ENCODE measurements at places on chromosomes 2 and 18.

- no peak for DNase-seq
Measured at GRCh38 chr2:5587766-5588165, 104.4 kb upstream of the SOX11 start.

- DNase-seq = peak; percentile 75
Measured at GRCh38 chr2:64330281-64331113, 123.5 kb upstream of the LGALSL start.

DNA sequence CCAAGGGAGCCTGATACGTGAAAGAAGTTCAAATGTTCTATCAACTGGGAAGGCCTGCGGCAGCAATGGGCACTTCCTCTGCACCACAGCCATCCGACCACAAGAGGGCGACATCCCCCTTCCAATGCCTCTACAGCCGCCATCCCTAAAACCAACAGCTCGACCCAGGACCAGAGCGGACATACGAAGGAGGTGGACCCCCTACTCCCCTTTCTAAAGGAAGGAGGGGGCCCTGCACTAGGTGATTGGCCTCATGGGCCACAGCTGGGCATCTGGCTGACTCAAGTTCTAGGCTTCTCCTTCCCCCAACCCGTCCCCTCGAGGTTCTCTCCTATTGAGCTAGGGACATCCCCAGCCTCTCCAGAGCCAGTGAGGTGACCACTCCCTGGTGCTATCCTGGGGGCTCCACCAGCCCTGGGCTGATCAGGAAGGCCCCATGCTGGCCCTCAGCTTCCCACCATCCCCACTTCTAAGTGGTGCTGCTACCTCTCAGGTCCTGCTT, 217.2 kb downstream of the TNS1 start:
- peak; percentile 62 for DNase-seq

GRCh38 chr2:135820003-135820618, 16.9 kb downstream of the LCT start:
- DNase-seq = peak; percentile 55

- no peak for DNase-seq
Measured at GRCh38 chr2:98537390-98538126, 70.8 kb downstream of the COA5 start.

DNA sequence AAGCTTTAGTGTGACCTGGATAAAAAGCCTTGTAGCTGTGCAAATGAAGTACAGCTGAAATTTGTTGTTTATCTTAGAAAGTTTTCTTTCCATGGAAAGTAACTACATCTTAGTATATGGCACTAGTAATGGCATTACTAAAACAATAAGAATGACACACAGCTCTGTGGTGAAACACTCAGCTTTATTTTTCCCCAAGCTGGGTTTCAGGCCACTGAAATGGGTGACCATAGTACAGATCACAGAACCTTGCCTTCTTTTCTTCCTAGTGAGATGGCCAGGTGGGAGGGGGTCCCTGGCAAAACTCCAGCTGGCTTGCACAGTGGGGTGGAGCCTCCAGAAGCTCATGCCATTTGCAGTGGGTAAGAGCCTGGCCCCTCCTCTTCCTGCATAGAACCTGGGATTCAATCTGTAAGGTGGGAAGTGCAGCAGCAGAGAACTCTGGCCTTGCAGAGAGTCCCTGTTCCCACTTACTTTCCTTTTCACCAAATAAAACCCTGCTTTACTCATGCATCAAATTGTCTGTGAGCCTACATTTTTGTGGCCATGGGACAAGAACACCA, 17.6 kb upstream of the GRP start:
- no peak for DNase-seq

DNA sequence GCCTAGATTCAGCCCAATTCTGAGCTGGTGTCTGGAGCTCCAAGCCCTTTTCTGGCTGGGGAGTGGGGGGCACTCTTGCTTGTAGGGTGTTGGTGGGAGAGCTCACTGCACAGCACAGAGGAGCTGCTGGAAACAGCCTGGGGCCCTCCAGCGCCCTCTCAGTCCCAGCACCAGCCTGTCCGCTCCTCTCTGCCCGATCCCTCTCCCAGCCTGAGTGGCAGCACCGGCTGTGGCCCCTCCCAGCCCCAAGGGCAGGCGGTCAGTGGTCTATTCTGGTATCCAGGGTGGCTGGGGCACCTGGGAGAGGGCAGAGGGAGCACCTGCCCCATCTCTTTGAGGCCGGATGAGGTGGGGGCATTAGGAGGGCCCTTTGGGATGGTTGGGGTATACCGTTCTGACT, 13.2 kb upstream of the DES start:
- DNase-seq = no peak

DNA sequence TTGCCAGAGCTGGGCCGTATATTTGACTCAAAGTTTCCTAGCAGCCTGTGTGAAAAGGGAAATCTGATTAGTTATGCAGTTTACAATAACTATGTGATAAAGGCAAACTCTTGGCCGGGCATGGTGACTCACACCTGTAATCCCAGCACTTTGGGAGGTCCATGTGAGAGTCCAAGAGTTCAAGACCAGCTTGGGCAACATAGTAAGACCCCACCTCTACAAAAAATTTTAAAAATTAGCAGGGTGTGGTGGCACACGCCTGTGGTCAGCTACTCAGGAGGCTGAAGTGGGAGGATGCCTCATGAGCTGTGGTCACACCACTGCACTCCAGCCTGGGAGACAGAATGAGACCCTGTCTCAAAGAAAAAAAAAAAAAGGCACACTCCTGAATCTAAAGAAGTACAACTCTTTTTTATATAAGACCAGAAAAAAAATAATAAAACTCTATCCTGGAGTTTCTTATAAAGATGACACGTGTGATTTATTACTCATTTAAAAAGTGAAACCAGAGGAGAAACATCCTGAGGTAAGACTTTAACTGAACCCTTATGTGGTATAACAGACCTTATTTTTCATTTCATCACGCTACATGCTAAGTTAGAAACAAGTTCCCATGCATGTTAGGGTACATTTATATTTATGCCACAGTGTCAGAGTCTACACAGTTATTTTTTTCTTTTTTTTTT, 32.6 kb upstream of the KCMF1 start:
- DNase-seq = no peak

- no peak for DNase-seq
Measured at GRCh38 chr18:26462355-26462754, 86.0 kb downstream of the KCTD1 start.

DNA sequence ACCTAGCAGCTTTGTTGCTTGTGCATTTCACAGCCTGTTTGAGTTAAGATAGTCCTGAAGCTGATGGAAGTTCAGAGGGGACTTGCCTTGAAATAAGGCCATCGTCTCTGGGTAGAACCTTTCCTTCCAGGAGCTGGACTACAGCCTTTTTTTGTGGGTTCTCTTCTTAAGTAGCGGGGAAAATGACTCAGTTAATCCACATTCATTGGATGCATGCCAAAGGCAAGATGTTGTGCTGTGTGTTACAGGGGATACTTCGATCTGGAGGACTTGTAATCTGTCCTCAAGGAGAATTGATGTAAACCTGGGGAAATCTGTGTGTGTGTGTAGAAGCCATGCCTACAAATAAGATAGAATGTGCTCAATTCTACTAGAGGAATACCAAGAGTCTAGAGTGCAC, 46.8 kb downstream of the RPIA start:
- no peak for DNase-seq

- DNase-seq = no peak
Measured at GRCh38 chr2:24409171-24409570, 48.8 kb upstream of the ITSN2 start.

GRCh38 chr2:131035112-131035825, 58.0 kb downstream of the FAM168B start:
- no peak for DNase-seq

DNA sequence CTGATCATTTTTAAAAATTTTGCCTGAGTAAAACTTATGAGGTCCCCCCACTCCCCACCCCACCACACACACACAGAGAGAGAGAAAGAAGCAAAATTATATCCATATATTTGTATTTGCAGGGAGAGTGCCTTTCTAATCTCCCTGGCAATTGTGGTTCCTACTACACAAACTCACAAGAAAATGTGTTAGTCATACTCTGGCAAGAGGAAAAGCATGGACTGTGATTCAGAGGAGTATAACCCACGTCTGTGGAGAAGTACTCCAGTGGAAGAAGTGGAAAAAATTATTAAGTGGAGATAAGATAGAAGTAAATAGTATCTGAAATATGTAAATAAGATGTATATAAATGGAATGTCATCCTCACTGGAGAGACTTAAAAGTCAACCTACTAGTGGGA, 114.0 kb downstream of the DSEL start:
- no peak for DNase-seq

- DNase-seq = no peak
Measured at GRCh38 chr2:21656330-21657075, 532.7 kb downstream of the TDRD15 start.

DNA sequence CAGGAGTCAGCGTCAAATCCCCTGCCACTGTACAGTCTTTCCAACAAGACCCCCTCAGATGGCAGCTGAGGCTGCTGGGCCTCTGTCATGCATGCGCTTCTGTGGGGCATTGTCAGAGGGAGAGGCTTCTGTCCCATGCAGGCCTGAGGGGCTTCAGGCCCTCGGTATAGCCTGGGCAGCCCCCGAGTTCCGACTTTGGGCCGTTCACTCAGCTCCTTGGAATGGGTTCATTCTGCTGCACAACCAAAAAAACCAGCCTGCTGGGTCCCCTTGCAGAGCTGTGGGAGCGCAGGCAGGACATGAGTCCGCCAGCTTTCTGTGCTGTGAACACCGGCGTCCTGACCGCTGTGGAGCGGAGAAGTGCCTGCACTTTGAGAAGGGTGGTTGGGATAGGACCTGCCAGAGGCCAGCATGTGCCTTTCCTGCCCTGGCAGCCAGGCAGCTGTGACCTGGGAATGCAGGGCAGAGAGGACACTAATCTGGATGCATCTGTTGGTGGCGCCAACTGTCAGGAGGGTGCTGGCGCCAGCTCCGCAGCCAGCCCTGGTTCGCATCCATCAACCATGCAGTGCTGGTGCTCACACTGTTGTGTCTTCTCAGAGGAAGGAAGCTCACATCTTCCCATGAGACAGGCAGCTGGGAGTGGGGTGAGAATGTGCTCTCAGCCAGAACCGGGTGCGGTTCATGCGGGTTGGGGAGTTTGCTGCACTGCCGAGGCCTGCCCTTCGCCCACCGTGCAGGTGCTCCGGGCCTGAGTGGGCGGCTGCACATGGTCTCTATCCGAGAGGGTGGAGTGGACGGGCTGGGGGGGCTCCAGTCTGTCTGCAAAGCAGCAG, 14.3 kb downstream of the ARHGEF4 start:
- no peak for DNase-seq

- DNase-seq = peak; percentile 20
Measured at GRCh38 chr18:57434536-57435494, at the start of gene ONECUT2. TSS of gene ONECUT2 (plus strand) at chr18:57435374. CDS start at chr18:57435717, 343 bp downstream.

DNA sequence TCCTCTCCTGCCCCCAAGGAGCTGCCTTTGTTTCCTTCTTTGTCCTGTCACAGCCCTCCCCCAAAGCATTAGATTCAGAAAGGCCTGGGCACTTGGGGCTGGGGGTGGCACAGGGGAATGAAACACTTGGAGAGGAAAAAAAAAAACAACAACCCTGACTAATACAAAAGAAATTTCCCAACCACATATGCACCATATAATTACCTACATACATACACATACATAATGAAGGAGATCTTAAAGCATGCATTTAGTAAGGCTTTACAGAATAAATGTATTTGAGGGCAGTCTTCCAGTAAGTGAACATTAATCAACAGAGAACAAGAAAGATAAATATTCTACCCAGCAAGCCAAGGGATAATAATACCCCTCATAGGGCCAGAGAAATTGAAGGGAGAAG, 70.0 kb upstream of the PPP1CB start:
- DNase-seq = no peak

- DNase-seq = no peak
Measured at GRCh38 chr2:52536929-52537460, 1230.6 kb upstream of the CHAC2 start.

DNA sequence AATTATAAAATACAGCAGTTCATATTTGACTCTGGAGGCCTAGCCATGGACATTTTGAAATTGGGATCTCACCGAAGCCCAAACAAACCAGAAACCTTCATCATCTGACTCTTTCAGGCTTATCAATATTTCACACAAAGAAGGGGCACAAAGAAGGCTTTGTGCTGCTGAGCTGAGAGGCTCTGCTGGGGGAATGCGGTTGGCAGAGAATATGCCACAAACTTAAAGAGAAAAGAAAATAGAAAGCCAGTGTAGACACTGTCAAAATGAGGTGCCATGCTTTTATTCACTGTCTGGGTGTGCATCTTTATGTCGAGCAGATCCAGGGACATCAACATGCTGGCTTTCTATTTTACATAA, 162.6 kb downstream of the QPCT start:
- no peak for DNase-seq

- DNase-seq = no peak
Measured at GRCh38 chr18:55073116-55073515, 113.9 kb upstream of the CCDC68 start.

DNA sequence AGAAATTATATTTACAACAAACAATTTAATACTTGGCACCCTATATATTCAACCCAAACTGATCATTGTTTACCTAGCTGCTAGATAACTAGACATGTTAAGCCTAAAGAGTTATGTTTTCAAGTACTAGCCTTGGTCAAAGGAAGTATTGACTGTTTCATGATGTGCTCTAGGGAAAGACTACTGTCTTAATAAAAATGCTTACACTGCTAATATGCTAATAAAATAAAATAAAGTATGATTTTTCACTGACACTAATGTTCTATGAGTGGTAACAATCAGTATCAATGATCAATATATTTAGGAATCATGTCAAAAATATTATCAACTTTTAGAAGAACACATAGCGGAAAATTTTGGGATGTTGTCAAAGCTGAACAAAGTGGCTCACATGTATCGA, 225.5 kb downstream of the OSR1 start:
- no peak for DNase-seq

- DNase-seq = no peak
Measured at GRCh38 chr2:129565551-129566109, 413.8 kb upstream of the RAB6C start.

DNA sequence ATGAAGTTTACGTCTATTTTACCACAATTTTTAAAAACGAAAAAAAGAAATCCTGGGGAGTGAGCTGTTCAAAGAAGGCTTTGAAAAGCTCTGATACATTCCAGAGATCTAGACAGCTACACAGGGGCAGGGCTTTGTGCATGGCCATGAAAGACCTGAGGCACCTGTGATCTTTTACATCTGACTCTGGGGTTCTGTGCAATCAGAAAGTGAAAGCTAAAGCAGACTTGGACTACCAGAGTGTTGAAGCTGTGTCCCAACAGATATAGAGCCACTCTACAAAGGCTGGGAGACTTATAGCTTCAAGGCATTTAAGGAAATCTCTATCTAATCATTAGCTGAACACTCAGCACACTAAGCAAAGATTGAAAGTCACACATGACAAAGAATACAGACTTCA, 34.1 kb downstream of the PARD6G start:
- no peak for DNase-seq

DNA sequence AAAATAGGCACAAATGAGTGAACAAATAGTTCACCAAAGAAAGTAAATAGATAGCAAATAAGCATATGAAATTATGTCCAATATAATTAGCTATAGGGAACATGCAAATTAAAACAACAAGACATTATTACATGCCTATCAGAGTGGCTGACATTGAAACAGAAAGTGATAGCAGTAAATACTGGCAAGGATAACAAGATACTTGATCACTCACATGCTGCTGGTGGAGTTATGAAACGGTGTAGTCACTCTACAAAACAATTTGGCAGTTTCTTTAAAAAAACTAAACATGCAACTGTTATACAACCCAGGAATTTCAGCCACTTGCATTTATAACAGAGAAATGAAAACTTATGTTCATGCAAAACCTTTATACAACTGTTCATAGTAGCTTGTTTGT, 439.2 kb upstream of the ACVR2A start:
- DNase-seq = no peak

- no peak for DNase-seq
Measured at GRCh38 chr2:176535467-176536113, 266.3 kb downstream of the MTX2 start.

- DNase-seq = no peak
Measured at GRCh38 chr18:80130555-80130954, 21.5 kb downstream of the ADNP2 start.

- no peak for DNase-seq
Measured at GRCh38 chr18:47987388-47987699, 56.9 kb upstream of the SMAD2 start.

Data from stimulated activated CD8-positive, alpha-beta memory T cell treated with anti-CD3 and anti-CD28 coated beads, Interleukin-12 subunit alpha, Interleukin-12 subunit beta, amount 100 ng/mL, for 1 hour (primary cell).